ENCODE measurements at places on chromosomes 13 and 19. TPM values are rescaled to one million over a fixed set of nuclear protein-coding genes. Genes with fewer than 3 reads are reported as not detected.

The PGLYRP1 gene
- 1.1 TPM for polyA plus RNA-seq

The YJU2 gene
- polyA plus RNA-seq = 24.9 TPM

DNA sequence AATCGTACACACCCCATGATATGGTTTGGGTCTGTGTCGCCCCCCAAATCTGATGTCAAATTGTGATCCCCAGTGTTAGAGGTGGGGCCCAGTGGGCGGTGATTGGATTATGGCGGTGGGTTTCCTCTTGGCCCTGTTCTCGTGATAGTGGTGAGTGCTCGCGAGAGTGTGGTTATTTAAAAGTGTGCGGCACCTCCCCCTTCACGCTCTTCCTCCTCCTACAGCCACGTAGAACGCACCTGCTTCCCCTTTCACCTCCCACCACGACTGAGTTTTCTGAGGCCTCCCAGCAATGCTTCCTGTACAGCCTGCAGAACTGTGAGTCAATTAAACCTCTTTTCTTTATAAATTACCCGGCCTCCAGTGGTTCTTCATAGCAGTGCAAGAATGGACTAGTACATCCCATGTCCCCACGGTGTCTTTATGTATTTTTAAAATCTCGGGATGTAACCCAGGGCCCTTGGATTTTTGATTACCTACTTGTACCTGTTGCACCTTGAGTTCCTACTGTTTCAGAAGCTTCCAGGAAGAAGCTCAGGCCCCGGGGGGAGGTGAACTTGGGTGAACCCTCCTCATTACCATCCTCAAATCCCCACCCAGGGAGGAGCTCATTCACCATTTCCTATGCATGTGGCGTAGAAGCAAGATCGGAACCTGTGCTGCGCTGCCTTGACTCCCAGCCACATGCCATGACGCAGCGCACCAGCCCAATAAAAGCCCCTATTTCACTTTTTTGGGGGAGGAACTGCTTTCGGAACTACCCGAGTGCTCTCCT, 52.4 kb downstream of the TEX29 start:
- no peak for DNase-seq

GRCh38 chr19:11586331-11586730, 8.9 kb upstream of the ACP5 start:
- no peak for DNase-seq

DNA sequence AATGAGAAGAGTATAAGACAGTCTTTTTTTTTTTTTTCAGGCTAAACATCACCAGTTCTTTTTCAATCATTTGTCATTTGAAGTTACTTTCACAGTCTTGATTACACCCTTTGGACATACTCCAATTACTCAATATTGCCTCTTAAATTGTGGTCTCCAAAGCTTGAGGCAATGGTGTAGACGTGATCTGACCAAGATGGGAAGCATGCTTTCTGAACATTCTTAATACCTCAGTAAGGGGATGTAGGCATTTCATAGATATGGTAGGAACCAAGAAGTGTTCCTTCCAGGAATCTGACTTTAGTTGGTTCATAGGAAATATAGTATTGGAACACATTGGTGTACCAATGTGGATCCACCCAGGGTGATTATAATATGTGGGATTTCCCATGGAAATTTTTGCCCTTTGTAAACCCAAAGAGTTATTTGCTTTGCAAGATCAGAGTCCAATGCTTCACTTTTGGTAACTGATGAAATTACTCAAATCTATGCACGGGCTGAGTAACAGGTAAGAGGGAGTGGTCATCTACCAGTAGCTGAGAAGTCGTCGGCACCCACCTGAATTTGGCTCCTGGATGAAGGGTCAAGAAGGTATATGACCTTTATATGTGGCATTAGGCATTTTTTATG, 62.2 kb downstream of the ERCC5 start:
- no peak for DNase-seq

The RASGRP4 gene
- polyA plus RNA-seq = 0.84 TPM

DNA sequence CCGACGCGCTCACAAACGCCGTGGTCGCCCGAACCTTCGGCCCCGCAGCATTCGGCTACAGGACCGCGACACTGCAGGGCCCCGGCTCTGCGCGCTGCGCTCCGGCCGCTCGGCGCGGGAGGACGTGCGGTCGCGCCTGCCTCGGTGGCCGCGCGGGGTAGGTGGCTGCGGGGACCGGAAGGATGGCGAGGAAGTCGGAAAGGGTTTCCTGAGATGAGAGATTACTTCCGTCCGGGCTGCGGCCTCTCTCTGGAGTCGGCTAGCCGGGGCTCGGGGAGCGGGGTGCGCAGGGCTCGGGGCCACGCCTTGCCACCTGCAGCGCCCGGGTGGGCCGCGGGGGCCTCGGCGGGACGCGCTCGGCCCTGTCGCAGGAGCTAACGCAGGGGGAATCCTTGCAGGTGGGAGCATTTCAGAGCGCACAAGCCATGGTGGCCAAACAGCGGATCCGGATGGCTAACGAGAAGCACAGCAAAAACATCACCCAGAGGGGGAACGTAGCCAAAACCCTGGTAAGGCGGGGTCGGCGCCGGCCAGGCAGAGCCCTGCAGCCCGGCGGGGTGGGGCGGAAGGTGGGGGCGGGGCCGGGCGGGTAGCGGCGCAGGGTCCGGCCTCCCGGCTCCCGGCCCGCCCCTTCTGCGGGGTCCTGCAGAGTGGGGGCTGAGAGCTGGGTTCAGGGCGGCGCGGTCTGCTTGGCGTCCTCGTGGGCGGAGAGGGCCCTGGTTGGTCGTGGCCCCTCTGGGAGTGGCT, at the start of gene SERP2:
Gene SERP2, plus strand, starts transcription at position 224 of the 747 bp plus-strand sequence. Its CDS starts 202 bp downstream, at position 426.
- DNase-seq = peak; percentile 65

GRCh38 chr13:40383132-40383531, 283.3 kb downstream of the FOXO1 start:
- no peak for DNase-seq

The F2RL3 gene
- 1.1 TPM for polyA plus RNA-seq

The CERS4 gene
- polyA plus RNA-seq = 51.2 TPM

GRCh38 chr13:54758795-54759194, 1730.2 kb downstream of the OLFM4 start:
- no peak for DNase-seq

GRCh38 chr13:99565478-99566124, 64.3 kb downstream of the TM9SF2 start:
- no peak for DNase-seq

DNA sequence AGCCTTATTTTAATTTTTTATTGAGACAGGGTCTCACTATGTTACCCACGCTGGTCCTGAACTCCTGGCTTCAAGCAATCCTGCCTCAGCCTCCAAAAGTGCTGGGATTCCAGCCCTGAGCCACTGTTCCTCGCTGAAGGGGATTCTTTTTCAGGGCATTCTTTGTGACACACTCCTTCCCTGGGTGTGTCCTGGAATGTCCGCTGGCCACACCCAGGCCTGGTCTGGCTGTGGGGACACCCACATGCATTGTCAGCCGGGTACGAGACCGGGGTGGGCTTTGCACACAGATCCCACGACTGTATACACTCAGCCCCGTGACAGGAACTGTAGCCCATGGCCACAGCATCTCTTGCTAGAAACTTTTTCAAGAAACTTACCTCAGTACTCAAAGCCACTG, 34.4 kb upstream of the GATAD2A start:
- no peak for DNase-seq

- DNase-seq = no peak
Measured at GRCh38 chr13:25494698-25495411, 123.1 kb downstream of the ATP8A2 start.

- no peak for DNase-seq
Measured at GRCh38 chr13:45073809-45074208, 46.5 kb upstream of the GTF2F2 start.

The VSTM1 gene
- 0.38 TPM for polyA plus RNA-seq

GRCh38 chr13:32728327-32728726, 142.1 kb downstream of the PDS5B start:
- no peak for DNase-seq

- DNase-seq = no peak
Measured at GRCh38 chr13:30178976-30179375, 128.4 kb downstream of the KATNAL1 start.

DNA sequence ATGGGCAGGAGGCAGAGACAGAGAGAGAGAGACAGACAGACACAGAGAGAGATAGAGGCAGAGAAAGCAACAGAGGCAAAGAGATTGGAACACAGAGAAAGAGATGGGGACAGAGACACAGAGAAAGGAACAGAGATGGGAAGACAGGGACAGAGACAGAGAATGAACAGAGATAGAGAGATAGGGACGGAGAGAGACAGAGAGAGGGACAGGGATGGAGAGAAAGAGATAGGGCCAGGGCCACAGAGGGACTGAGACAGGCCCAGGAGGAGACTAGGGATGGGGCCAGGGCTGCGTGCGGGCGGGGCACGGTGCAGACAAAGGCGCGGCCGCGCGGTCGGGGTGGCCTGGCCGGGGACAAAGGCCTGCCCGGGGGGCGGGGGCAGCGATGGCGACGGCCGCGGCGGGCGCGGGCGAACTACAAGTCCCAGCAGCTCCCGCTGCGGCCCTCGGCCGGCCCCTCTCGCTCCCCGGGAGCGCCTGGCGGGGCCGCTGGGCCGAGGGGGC, at the start of gene ZNF358:
Gene ZNF358, plus strand, starts transcription at position 459 of the 507 bp plus-strand sequence. CDS start 3,140 bp downstream, outside the sequence.
- DNase-seq = peak; percentile 70

GRCh38 chr13:88107570-88107969, 436.4 kb downstream of the SLITRK5 start:
- DNase-seq = no peak

- DNase-seq = no peak
Measured at GRCh38 chr19:45451131-45451849, 16.5 kb upstream of the FOSB start.

The ERCC1 gene
- 89.9 TPM for polyA plus RNA-seq

The ZGLP1 gene
- 10.2 TPM for polyA plus RNA-seq

GRCh38 chr13:27928805-27929753, 9.3 kb downstream of the PDX1 start:
- DNase-seq = no peak

DNA sequence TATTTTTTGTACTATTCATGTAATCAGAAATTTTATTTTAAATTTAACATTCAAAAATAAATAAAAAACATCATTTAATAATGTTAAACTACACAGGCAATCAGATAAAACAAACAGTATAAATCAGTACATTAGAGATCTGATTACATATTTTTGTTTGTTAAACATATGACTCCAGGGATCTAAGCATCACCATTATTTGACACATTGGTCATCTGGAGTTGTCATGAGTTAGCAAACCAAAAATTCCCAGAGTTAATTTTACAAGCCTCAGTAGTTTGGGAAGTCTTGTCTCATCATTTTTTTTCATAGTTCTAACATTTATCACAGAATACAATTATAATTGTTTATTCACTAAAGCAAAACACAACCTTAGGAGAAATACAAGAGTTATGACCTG, 770.8 kb upstream of the SLITRK6 start:
- DNase-seq = no peak

DNA sequence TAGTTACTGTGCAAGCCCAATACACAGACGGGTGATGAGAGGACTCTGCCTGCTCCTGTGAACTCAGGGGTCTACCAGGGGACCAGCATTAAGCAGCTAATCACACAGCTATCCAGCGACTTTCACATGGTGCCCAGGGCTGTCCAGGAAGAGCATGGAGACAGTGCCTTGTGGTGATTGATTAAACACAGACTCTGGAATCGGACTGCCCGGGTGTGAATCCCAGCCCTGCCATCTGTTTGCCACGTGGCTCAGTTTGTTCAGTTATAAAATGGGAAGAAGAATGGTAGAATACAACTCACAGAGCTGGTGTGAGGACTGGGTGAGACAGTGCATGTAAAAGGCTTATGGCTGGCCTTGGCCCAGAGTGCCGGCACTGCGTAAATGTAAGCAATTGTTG, 42.1 kb upstream of the NPAS1 start:
- DNase-seq = no peak

DNA sequence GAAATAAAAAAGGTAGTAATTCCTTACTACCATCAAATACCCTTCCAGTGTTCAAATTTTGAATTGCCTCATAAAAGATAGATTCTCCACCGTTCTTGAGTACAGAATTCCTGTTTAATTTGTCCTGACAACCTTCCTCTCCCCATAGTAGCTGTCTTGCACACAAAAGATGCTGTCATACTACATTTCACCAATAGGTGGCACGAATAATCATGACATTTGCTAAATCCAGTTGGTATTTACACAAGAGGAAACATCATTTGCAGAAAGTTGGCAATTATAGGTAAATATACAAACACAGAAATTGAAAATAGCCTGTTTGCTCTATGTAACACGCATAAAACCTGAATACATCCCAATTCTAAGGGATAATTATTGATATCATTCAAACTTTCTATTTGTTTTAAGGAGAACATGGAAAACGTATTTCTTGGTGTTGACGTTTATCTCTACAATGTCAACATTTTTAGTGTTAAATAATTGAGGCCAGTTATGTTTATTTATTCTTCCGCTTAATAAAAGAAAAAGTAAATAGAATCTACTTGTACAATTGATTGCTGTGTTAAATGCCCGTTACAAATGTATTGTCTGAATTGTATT, 58.3 kb upstream of the CLDN10 start:
- DNase-seq = peak; percentile 60

The IGLON5 gene
- 4.7 TPM for polyA plus RNA-seq

GRCh38 chr13:47226516-47226915, 329.7 kb upstream of the HTR2A start:
- no peak for DNase-seq

- no peak for DNase-seq
Measured at GRCh38 chr19:16073988-16074387, 2.3 kb upstream of the TPM4 start.

GRCh38 chr13:26561651-26562511, 4.4 kb downstream of the WASF3 start:
- DNase-seq = peak; percentile 50

GRCh38 chr13:40345654-40346372, 320.6 kb downstream of the FOXO1 start:
- no peak for DNase-seq

DNA sequence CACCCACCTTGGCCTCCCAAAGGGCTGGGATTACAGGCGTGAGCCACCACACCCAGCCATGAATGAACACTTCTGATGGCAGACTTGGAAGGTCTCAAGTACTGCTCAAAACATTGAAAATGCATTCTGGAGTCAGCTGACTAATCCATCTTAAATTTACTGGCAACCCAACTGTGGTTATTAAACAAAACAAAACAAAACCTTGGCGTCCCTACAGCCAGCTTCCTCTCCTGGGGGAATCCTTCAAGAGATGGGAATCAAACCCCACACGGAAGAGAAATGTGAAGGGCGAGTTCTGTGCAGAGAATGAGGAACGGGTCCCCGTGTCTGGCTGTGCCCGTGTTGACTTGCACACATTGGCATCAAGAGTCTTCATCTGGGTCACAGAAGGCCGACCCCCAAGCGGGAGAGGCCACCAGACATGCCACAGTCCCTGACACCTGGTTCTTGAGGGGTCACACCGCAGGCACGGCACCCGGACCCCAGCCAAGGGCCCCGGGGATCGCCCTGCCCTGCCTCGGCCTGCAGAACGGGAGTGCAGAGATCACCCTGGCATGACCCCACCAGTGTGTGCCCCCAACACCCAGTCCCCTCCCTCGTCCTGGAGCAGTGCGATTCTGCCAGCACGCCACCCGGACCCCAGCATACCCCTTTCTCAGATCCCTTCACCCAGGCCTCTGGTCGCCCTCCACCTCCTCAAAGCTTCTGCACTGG, 3.2 kb downstream of the MAP2K2 start:
- no peak for DNase-seq

The CEACAM3 gene
- polyA plus RNA-seq = not detected

Data from renal pelvis (tissue), 12 donors.